RWPE2 (cell line): ENCODE measurements at places on chromosomes 13 and 19.

DNA sequence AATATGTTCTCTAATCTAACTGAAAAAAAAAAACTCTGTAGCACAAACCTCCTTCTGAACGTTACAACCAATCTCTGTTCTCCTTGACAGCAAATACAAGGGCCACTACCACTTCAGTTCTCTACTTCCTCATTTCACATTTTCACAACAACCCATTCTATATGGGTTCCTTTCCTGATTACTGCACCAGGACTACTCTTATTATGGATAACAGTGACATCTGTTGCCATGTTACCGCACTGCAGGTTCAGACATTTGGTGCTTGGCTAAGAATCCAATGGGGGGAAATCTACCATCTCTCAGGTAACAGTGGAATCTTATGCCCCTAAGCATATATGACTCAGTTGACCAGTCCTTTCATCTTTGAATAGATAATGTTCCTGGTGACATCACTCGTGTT lies 11.6 kb upstream of the FPR3 start:
- H3K27me3 ChIP-seq, result no peaks in the 10 kb centered on the region
- no peak overlapping the region for H3K4me3 ChIP-seq
- H3K27ac ChIP-seq, result no peak overlapping the region

GRCh38 chr19:49347835-49348234 lies 12.6 kb downstream of the CD37 start:
- no peak overlapping the region for H3K4me3 ChIP-seq
- no peak for DNase-seq
- H3K36me3 ChIP-seq, result peaks cover 33% of the 10 kb centered on the region
- no peak overlapping the region for H3K27ac ChIP-seq
- H3K4me1 ChIP-seq, result no peaks in the 10 kb centered on the region

- peaks cover 12% of the 10 kb centered on the region for H3K4me1 ChIP-seq
- H3K27ac ChIP-seq, result no peak overlapping the region
- no peaks in the 10 kb centered on the region for H3K36me3 ChIP-seq
- no peak for DNase-seq
- H3K4me3 ChIP-seq, result no peak overlapping the region
These were observed 11.5 kb downstream of the FAM187B start for GRCh38 chr19:35216833-35217648.

- H3K27ac ChIP-seq, result no peak overlapping the region
- DNase-seq, result no peak
These were observed 1.1 kb downstream of the INSR start for GRCh38 chr19:7292950-7293761.

- no peak for DNase-seq
- no peak overlapping the region for H3K4me3 ChIP-seq
- peaks cover 15% of the 10 kb centered on the region; the same call in 1 of the 2 replicates for H3K36me3 ChIP-seq
- H3K27ac ChIP-seq, result no peak overlapping the region
- no peaks in the 10 kb centered on the region for H3K27me3 ChIP-seq
These were observed 15.1 kb upstream of the PLPP2 start for GRCh38 chr19:306151-306900.

DNA sequence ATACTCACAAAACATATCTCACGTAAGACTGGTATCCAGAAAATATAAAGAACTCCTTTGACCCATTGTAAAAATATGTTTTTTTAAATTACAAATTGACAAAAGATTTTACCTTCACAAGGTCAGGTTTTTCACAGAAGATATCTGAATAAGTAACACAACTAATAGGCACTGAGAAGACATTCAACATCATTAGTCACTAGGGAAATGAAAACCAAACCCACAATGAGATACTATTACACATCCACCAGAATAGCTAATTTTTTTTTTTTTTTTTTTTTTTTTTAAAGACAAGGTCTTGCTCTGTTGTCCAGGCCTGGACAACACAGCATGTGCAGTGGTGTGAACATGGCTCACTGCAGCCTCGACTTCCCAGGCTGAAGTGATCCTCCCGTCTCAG lies 157.5 kb downstream of the MIPEP start:
- H3K4me3 ChIP-seq, result no peak overlapping the region
- no peaks in the 10 kb centered on the region for H3K27me3 ChIP-seq
- DNase-seq, result no peak

GRCh38 chr13:22278336-22278929 lies 607.6 kb downstream of the FGF9 start:
- H3K27ac ChIP-seq, result no peak overlapping the region
- no peak for DNase-seq
- no peak overlapping the region for H3K4me3 ChIP-seq
- H3K36me3 ChIP-seq, result no peaks in the 10 kb centered on the region
- no peaks in the 10 kb centered on the region for H3K27me3 ChIP-seq
- no peaks in the 10 kb centered on the region for H3K4me1 ChIP-seq

- no peak for DNase-seq
- no peak overlapping the region for H3K4me3 ChIP-seq
- no peaks in the 10 kb centered on the region for H3K27me3 ChIP-seq
- no peaks in the 10 kb centered on the region for H3K36me3 ChIP-seq
- no peaks in the 10 kb centered on the region for H3K4me1 ChIP-seq
These were observed 68.5 kb downstream of the TEX29 start for GRCh38 chr13:111388851-111389500.

DNA sequence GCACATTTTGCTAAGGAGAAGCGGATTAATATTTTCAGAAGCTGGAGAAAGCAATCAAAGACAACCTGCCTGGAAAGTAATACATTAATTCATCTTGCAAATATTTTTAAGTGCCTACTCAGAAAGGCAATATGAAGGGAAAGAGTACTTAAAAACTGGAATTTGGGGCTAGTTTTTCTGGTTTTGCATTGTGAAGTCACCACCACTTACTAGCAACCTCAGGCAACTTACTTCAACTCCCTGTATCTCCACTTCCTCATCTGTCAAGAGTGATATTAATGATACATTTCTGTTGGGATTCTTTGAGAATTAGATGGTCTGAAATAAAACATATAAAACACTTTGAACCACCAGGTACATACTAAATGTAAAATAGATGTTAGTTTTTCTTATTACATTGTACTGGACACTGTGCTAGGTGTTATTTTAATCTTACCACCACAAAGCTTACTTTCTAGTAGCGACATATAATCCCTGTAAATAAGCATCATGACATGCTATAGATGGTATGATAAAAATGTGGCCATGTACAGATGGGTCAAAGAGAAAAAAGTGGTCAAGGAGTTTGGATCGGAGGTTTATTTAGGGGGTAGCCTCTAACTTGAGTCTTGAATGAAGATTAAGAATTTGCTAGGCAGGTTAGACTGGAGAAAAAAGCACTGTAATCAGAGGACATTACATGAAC lies 101.2 kb downstream of the SPRY2 start:
- no peak overlapping the region for H3K27ac ChIP-seq
- H3K27me3 ChIP-seq, result no peaks in the 10 kb centered on the region
- H3K36me3 ChIP-seq, result no peaks in the 10 kb centered on the region
- no peak overlapping the region for H3K4me3 ChIP-seq
- no peaks in the 10 kb centered on the region for H3K4me1 ChIP-seq

DNA sequence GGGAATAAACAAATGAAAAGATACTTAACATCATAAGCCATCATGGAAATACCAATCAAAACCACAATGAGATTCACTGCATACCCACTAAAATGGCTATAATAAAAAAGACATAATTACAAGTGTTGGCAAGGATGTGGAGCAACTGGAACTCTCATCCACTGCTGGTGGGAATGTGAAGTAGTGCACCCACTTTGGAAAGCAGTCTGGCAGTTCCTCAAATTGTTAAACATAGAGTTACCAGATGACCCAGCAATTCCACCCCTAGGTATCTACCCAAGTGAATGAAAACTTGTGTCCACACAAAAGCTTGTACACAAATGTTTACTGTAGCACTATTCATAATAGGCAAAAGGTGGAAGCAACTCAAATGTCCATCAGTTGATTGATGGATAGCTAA lies 46.9 kb downstream of the FLT1 start:
- H3K4me3 ChIP-seq, result no peak overlapping the region
- no peaks in the 10 kb centered on the region for H3K4me1 ChIP-seq
- no peaks in the 10 kb centered on the region for H3K36me3 ChIP-seq
- H3K27ac ChIP-seq, result no peak overlapping the region
- DNase-seq, result no peak

- H3K4me3 ChIP-seq, result no peak overlapping the region
- no peak overlapping the region for H3K27ac ChIP-seq
- no peak for DNase-seq
- H3K27me3 ChIP-seq, result no peaks in the 10 kb centered on the region
- H3K4me1 ChIP-seq, result no peaks in the 10 kb centered on the region
These were observed 326.9 kb upstream of the MIR17HG start for GRCh38 chr13:91020461-91021034.

- H3K4me1 ChIP-seq, result no peaks in the 10 kb centered on the region
- no peaks in the 10 kb centered on the region for H3K27me3 ChIP-seq
- DNase-seq, result no peak
These were observed 57.9 kb downstream of the SMARCA4 start for GRCh38 chr19:11018763-11019162.
